ENCODE measurements at places on chromosomes 6 and 20. TPM values are rescaled to one million over a fixed set of nuclear protein-coding genes. Genes with fewer than 3 reads are reported as not detected.

- DNase-seq: no peak
Measured at GRCh38 chr6:65667916-65668656, 38.9 kb downstream of the EYS start.

DNA sequence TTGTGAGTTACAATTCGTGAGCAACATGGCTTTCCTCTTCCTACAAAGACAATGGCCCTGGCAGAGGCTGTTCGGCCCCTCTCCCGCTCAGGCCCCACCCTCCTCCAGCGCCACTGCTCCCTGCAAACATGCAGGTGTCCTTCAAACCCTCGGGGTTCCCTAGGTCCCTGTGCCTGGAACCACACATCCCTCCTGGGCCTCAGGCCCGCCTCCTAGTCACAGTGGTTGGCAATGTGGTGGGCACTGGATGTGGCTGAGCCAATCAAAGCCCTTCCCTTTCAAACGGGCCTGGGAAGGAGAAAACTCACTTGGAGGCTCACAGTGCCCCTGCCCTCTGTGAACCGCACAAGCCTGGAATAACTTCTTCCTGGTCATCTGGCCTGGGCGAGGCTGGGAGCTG lies 147.2 kb downstream of the TFAP2C start:
- no peak for DNase-seq

- no peak for DNase-seq
Measured at GRCh38 chr6:14763139-14763538, 482.7 kb upstream of the JARID2 start.

DNA sequence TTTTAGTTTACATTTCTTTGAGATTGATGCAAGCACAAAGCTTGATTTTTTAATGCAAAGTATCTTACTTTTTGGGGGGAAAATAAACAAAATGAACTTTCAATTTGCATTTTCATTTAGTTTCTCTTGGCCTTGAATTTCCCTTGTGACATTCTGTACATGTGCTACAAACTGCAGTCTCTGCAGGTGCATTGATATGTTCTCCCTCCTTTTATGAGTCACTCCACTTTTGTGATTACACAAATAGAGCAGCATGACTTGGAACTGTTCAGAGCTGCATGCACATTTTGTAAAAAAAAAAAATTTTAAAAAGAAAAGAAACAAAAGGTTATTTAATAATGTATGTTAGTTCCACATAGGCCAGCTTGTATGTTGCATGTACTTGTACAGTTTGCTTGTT lies 220.0 kb upstream of the KCNQ5 start:
- DNase-seq: no peak

DNA sequence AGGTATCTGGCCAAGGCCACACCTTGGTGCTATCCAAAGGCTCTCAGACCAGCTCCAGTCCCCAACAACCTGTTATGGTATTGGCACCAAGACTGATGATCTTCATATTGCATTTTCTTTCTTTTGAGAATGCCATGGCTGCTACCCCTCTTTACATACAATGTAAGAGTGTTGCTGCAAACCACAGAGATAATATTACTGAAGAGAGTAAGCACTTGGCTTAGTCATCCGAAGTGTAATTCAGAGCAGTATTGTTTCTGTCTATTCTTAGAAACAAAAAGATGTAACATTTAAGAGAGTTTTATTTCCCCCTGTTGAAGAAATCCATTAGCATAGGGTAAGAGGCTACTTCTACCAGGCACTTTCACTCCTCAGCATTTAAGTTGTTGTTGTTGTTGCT lies 212.5 kb downstream of the C6orf118 start:
- no peak for DNase-seq

- DNase-seq: no peak
Measured at GRCh38 chr20:14634665-14635064, 297.3 kb upstream of the FLRT3 start.

DNA sequence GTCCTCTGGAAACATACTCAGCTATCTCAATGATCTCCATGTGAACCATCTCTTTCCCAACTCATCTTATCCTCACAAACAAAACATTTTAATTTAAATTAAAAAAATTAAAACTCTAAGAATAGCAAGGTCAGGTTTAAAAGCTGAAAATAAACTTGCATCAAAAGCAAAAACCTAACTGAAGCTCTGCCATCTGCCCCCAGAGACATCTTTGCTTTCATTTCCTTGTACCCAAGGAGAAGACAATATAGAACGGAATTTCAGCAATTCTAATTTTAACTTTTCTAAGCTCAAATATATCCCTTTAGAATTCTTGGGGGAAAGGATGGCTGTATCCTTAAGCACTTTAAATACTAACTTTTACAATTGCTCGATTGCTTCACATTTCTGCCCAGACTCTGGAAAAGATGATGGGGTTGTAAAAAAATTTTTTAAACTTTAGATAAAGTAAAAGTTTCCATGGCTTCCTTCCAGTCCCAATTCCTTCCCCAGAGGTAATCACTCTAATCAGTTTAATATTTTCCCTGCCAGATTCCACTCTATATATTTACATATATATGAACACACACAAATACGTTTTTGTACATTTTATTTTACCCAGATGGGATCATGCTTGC lies 69.2 kb upstream of the SMIM29 start:
- no peak for DNase-seq

- DNase-seq: no peak
Measured at GRCh38 chr6:35049900-35050756, 91.0 kb downstream of the TCP11 start.

GRCh38 chr20:21575981-21576740 lies 62.3 kb upstream of the NKX2-2 start:
- no peak for DNase-seq

DNA sequence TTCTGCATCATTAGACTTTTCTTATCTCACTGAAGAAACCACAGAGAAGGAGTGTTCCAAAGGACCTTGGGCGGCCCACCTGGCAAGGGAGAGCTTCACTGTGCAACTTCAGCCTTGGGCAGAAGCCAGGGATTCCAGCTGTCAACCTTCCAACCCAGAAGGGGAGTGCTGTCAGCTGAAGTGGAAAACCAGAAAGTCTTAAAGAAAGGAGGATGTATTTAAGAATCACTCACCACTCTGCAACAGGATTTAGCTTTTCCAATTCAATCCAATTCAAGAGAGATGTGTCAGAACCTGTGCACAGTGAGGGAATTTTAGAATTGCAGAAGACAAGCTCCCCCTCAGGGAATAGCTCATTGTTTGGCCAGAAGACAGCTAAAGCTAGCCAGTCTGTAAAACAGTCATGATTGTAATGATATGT lies 553.7 kb downstream of the CD83 start:
- no peak for DNase-seq

- DNase-seq: no peak
Measured at GRCh38 chr6:24868765-24869164, 67.0 kb downstream of the RIPOR2 start.

DNA sequence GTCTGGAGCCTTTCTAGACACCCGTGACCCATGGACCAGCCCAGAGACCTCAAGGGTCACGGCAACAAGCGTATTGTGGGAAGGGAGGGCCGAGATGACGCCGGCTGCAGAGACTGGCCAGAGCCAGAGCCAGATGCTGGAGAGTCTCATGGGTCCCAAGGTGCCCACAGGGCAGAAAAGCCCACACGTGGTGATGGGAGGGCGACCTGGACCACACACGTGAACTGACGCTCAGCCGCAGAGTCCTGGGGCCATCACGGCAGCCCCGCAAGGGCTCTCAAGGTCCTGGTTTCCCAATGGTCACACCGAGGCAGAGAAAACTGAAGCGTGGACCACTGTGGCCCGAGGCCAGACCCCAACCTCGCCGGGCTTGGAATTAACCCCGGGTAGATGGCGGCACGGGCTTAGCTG lies 92.6 kb downstream of the YTHDF1 start:
- DNase-seq: no peak

The NAPB gene
- 8.5 TPM for total RNA-seq

The HCK gene
- 7.5 TPM for total RNA-seq

The CABLES2 gene
- total RNA-seq: 4.5 TPM

The CDSN gene
- total RNA-seq: not detected

The F13A1 gene
- 8.5 TPM for total RNA-seq

The PDYN gene
- total RNA-seq: not detected

The SAMHD1 gene
- 275 TPM for total RNA-seq

The CAP2 gene
- not detected for total RNA-seq

The PPP1R3G gene
- total RNA-seq: not detected

The DOK5 gene
- total RNA-seq: not detected

The MAS1 gene
- not detected for total RNA-seq
